Stimulated activated CD8-positive, alpha-beta memory T cell treated with anti-CD3 and anti-CD28 coated beads, Interleukin-2, amount 100 ng/mL, for 1 hour (primary cell): ENCODE measurements at places on chromosomes 12 and 14.

DNA sequence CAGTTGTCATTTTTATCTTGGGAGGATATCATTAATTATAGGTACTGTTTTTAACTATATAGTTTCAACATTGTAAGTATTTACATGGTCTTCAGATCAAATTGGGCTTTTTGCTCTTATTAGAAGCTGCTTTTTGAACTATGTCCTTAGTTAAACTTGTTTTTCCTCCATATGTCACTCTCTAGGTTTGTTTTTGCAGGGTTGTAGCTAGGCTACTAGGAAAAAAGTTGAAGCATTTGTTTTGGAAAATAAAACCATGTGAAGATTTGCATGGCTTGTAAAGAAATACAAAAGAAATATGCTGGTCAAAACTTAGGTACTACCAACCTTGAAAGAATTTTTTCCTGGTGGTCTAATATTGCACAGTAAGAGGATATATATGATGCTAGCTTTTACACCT is 3.4 kb downstream of the ARID2 start:
- DNase-seq, result no peak

DNA sequence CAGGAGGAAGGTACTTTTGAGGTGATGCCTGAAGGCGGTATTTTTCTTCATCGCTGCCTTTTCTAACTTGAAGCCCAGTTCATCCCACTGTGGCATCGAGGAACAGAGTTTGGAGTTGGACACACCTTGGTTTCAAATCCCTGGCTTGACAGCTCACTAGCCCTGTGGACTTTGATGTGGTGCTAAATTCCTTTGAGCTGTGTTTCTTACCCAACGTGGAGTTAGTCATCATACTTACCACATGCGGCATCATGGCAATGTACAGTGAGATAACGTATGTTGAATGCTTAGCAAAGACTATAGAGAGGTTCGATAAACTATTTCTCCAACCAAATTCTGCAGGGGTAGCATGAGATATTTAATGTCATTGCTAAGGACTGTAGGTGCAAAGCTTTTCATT is 3.4 kb downstream of the PLEKHG3 start:
- DNase-seq, result no peak

DNA sequence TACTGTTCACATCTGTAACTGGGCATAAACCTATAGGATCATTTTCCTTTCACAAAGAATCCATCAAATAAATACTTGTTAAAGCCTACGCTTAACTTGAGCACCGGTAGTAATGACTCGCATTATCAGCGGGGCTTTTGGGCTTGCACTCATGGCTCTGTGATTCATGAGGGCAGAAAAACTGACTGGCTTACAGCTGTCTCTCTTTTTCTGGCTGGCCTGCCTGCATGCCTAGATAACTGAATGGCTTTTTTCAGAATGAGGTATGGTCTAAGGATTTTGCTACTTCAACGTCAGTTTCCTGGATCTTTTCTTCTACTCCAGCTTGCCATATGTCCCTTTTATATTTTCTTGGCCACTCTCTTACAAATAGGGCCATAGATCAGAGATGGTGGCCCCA is 531.1 kb downstream of the NRXN3 start:
- DNase-seq, result no peak

GRCh38 chr12:119857041-119857591 is 20.0 kb downstream of the CIT start:
- DNase-seq, result no peak

DNA sequence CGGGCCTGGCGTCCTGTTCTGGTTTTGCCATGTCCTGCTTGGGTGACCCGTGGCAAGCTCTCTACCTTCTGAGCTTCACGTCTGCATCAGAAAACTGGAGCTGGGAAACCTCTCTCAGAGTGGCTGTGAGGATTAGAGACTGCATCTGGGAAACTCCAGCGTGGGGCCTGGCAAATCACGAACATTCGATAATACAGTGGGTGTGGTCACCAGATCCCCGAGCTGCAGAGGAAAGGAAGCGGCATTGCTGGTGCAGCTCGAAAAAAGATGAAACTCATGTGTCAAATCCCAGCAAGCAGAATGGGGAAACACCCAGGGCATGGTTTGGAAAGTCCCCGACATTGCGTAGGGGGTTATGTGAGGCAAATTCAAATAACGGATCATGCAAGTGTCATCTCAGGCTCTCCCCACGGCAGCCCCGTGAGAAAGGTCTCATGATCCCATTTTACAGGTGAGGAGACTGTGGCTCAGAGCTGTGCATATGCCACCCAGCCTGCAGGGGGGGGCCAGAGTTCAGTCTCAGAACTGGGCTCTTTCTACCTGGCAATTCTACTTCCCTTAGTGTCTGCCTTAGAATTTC is 98.1 kb upstream of the VRK1 start:
- DNase-seq, result no peak

- DNase-seq, result no peak
Measured at GRCh38 chr12:88503281-88503703, 77.0 kb downstream of the KITLG start.

DNA sequence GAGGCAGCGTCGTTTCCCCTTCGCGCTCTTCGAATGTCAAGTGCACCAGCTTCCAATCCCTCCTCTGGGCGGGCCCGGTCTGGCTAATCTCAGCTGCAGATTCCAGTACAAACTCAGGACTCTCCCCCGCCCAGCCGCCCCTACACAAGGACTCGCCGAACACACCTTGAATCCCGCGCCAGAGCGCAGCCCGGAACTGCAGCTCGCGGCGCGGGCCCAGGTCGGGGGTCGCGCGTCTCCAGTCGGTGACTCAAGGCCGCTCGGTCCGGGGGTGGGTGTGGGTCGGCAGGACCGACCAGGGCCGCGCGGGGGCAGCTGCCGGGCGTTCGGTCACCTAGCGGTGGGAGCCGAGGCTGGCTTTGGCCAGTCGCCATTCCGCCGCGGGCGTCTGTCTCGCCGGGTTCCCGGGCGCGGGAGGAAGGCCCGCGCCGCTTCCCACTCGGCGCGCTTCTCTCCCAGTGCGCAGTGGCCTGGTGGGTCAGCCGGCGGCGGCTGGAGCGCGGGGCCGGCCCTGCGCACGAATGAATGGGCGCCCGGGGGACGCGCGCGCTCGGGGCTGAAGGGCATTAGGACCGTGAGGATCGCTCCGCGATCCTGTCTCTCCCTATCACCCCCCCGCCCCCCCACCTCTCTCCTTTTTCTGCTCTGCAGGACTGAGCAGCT is at the start of gene GALNT16:
Gene GALNT16, plus strand, starts transcription at position 632 of the 663 bp plus-strand sequence. CDS start 133 bp downstream, outside the sequence.
- DNase-seq, result no peak

- DNase-seq, result no peak
Measured at GRCh38 chr14:31440280-31440679, 17.0 kb downstream of the DTD2 start.

DNA sequence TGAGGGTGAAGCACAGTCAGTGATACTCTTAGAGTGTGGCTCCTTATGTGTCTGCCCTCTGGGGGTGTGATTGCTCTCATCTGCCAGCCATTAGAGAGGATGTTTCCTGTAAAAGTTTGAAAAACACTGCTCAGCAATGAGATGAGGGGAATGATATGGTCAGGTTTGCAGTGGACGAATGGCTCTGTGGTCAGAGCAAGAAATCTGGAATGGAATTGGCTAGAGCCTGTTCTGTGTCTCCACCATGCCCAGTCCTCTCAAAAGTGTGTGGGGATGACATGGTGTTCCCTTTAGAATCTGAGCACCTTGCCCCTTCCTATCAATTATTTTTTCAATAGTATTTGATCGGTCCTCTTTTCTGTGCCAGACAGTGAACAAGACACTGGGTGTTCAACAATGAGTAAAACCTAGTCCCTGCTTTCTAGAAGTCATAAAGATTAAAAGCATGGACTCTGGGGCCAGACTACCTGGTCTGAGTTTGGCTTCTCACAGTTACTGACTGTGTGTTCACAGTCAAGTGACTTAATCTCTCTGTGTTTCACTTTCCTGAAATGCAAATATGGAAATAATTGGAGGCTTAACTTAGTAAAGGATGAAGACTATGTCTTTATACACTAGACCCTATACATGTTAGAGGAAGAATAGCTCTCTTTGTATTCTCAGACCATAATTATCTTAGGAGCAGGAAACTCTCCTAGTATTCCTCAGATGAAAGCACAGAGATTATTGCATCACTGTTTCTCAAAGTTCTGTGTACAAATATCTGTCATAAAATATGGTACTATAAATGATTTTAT is 1.6 kb downstream of the ACSS3 start:
- DNase-seq, result no peak

GRCh38 chr14:88129306-88130056 is 124.5 kb downstream of the GPR65 start:
- DNase-seq, result no peak

DNA sequence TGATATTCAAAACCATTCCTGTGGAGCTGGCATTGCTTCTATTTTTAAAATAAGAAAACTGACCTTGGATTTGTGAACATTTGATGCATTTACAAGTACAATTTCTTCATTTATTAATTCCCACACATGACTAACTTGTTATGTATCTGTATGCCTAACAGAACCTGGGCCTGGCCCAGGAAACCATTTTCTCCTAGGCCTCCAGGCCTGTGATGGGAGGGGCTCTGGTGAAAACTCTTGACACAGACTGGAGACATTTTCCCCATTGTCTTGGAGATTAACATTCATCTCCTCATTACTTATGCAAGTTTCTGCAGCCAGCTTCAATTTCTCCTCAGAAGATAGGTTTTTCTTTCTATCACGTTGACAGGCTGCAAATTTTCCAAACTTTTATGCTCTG is 42.0 kb downstream of the GLIPR1L2 start:
- no peak for DNase-seq

DNA sequence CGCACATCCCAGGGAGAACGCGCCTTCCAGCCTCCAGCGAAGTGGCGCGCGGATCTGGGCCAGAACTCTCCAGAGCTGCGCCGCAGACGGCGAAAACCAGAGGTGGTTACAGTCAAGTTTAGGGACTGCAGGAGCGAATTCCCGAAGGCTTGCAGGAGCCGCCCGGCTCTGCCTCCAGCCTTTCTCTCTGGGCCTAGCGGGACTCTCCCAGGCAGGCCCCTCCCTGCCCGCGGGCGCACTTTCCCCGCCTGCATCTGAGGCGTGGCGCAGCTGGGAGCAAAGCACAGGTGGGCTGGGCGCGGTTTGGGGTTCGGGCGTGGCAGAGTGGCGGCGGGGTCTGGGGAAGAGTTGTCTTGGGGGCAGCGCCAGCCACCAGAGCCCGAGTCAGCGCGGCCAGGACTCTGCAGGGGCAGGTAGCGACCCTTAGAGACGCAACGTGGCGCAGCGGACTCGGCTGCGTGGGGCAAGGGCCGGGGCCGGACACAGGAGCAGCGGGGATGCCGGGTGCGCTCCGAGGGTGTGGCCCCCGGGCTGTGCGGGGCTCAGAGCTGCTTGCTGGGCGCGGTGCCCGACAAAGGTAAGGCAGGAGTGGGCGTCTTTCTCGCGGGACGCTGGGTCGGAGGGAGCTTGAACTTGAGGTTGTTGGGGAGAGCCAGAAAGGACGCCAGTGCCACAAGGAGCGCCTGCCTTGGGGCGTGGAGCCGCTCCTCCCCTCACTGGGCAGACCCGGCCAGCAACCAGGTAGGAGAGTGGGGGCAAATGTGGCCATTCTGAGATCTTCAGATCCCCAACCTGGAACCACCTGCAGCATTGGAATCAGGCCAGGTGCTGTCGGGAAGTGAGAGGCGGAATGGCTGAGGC is 1126.0 kb downstream of the AACS start:
- no peak for DNase-seq

- DNase-seq, result no peak
Measured at GRCh38 chr12:116459916-116460663, 99.1 kb upstream of the MAP1LC3B2 start.

DNA sequence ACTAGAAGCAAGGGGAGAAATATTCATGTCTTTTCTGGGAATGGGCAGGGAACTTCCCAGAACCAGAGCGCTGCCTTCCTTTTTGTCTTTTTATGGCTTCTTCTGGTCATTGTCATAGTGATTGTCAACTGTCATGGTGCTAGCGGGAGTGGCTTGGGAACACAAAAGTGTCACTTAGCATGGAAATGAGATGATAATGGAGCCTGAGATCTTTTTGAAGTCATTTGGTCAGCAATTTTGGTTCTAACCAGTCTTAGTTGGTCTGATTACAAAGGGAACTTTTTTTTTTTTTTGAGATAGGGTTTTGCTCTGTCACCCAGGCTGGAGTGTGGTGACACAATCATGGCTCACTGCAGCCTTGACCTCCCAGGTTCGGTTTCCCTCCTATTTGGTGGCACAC is 62.7 kb upstream of the RPH3A start:
- DNase-seq, result no peak

- DNase-seq, result no peak
Measured at GRCh38 chr12:101243074-101243473, 33.0 kb upstream of the SLC5A8 start.

GRCh38 chr12:114069507-114069906 is 103.4 kb upstream of the RBM19 start:
- DNase-seq, result no peak

DNA sequence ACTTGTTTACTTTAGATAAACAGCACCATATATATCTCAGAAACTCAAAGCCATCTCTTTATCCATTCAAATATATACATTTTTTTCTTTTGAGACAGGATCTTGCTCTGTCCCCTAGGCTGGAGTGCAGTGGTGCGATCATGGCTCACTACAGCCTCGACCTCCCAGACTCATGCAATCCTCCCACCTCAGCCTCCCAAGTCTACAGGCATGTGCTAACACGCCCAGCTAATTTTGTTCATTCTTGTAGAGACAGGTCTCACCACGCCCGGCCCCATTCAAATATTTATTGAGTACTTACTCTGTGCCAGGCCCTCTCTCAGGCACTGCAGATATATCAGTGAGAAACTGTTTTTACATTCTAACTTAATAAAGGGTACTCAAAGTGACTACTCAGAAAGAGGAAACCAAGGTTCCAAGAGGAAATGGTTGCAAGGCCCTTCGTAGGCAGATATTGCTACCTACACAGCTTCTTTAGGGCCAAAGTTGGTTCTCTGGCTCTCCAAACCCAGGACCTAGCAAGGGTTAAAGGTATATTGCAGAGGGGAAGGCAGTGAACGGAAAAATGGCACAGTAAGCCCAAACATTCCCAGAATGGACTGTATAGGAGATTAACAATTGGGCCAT is 2.9 kb downstream of the ATXN3 start:
- DNase-seq, result no peak

GRCh38 chr12:103632554-103633216 is 45.6 kb downstream of the STAB2 start:
- DNase-seq, result peak; percentile 3

- peak; percentile 33 for DNase-seq
Measured at GRCh38 chr12:49288412-49288853, 6.5 kb upstream of the PRPH start.

DNA sequence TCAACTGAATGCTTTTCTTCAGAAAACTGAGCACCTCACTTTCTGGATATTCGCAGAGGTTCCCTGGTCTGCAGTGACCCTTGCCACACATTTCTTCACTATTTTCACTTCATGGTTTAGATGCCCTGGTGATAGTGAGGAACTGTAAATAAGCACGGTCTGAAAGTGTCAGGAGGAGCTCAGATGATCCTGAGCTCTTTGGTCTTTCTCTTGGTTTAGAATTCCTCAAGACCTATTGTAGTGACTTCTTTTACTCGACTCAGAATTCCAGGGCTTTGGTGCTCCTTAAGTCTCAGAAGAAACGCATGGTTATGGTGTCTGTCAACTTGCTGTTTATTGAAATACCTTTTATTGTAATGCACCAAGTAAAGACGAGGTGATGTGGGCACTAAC is 84.0 kb downstream of the SAMD4A start:
- no peak for DNase-seq

GRCh38 chr14:63292805-63293204 is 25.9 kb downstream of the GPHB5 start:
- DNase-seq, result no peak

GRCh38 chr12:28793581-28794151 is 355.4 kb upstream of the FAR2 start:
- DNase-seq, result no peak

GRCh38 chr14:29608861-29609260 is 318.8 kb downstream of the PRKD1 start:
- no peak for DNase-seq

GRCh38 chr12:39931857-39932256 is 174.0 kb downstream of the SLC2A13 start:
- no peak for DNase-seq

GRCh38 chr14:105197211-105197641 is 16.1 kb upstream of the NUDT14 start:
- DNase-seq, result no peak
